Mammary microvascular endothelial cell (primary cell): ENCODE measurements at places on chromosomes 3 and 15. TPM values are rescaled to one million over a fixed set of nuclear protein-coding genes. Genes with fewer than 3 reads are reported as not detected.

CCRL2 gene
- total RNA-seq, result 13.9 and 14.8 TPM in 2 replicates

SNRK gene
- total RNA-seq, result 134 TPM in 2 replicates

PPP2R3A gene
- 5.5 and 5.9 TPM in 2 replicates for total RNA-seq

GUCA1C gene
- not detected in 2 replicates for total RNA-seq

GP5 gene
- total RNA-seq, result 0.13 TPM in 1 of 2 replicates, not detected in the other

NRG4 gene
- total RNA-seq, result not detected in 2 replicates

DPPA4 gene
- total RNA-seq, result not detected in 2 replicates

MRPL3 gene
- total RNA-seq, result 88.3 and 89.6 TPM in 2 replicates

CFAP91 gene
- 0.20 TPM in 1 of 2 replicates, not detected in the other for total RNA-seq

CPB1 gene
- not detected in 2 replicates for total RNA-seq

NFKBIZ gene
- 25.7 and 25.8 TPM in 2 replicates for total RNA-seq
